WTC11 (cell line): ENCODE measurements at places on chromosomes 2 and 18.

GRCh38 chr2:11856095-11856494 lies 109.7 kb downstream of the LPIN1 start:
- no peak for DNase-seq

DNA sequence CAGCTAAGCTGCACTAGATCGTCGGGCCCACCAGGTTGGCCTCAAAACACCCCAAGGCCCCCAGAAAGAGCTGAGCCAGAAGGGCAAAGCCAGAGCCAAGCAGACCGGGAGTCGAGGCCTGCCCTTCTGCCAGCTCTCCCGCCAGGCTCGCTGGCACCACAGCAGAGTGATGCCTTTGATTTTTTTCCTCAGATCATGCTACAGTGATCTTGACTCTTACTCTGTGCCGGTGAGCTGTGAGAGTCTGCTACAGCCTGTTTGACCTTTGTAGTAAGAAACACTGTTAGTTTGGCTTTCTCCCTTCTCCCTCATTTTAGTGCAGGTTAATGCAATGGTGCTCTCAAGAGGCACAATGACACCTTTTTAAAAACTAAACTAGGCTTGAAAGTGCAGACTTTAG lies 97.8 kb downstream of the ESCO1 start:
- no peak for DNase-seq

- peak; percentile 74 for DNase-seq
Observed at GRCh38 chr18:13800505-13801259, 23.3 kb upstream of the MC5R start.

DNA sequence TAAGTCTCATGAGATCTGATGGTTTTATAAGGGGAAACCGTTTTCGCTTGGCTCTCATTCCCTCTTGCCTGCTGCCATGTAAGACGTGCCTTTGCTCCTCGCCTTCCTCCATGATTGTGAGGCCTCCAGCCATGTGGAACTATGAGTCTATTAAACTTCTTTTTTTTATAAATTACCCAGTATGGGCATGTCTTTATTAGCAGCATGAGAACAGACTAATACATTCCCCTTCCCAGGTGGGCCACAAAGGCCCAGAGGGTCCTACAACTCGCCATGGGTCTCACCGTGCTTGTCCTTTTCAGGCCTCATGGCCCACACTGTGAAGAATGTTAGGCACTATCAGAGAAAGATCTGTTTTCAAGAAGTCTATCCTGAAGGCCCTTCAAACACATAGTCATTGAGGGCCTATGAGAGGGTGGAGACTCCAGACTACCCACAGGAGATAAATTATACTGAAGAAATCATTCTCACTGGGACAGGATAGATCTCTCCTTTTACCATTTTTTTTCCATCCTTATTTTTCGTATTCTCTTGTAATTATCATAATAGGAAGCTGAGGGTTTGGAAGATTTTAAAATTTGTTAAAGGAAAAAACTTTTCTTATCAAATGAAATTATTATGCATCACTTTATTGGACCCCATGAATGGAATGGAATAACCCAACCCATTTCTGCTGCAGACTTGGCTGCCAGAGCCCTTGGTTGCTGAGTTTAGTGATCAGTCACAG lies 91.0 kb upstream of the MSH2 start:
- DNase-seq: no peak

GRCh38 chr2:8594731-8595427 lies 87.0 kb upstream of the ID2 start:
- no peak for DNase-seq

DNA sequence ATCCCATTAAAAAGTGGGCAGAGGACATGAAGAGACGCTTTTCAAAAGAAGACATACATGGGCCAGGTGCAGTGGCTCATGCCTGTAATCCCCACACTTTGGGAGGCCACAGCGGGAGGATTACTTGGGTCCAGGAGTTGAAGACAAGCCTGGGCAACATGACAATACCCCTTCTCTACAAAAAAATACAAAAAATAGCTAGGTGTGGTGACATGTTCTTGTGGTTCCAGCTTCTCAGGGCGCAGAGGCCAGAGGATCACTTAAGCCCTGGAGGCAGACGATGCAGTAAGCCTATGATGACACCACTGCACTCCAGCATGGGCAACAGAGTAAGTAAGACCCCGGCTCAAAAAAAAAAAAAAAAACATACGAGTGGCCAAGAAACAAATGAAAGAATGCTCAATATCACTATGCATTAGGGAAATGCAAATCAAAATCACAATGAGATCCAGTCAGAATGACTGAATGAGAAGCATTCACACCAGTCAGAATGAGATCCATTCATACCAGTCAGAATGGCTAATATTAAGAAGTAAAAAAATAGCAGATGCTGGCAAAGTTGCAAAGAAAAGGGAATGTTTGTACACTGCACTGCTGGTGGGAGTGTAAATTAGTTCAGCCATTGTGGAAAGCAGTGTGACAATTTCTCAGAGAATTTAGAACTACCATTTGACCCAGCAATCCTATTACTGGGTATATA lies 550.2 kb upstream of the SLC39A10 start:
- DNase-seq: no peak

- no peak for DNase-seq
Observed at GRCh38 chr2:49943944-49944778, 789.8 kb upstream of the FSHR start.

DNA sequence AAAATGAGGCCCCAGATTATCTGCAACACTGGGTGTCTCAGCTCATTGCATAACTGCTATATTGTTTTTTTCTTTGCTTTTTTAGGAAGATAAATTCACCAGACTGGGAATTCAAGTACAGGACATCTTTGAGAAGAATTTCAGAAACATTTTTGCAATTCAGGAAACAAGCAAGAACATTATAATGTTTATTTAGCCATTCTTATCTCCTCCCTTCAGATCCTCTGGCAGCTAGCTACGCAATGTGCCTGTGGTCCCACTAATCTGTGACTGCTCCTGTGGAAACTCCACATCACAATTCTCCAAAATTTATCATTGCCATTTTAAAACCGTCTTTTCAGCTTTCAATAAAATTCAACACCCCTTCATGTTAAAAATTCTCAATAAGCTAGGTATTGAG lies 126.8 kb downstream of the SP100 start:
- no peak for DNase-seq

GRCh38 chr18:58455314-58456188 lies 173.3 kb downstream of the ALPK2 start:
- DNase-seq: no peak

DNA sequence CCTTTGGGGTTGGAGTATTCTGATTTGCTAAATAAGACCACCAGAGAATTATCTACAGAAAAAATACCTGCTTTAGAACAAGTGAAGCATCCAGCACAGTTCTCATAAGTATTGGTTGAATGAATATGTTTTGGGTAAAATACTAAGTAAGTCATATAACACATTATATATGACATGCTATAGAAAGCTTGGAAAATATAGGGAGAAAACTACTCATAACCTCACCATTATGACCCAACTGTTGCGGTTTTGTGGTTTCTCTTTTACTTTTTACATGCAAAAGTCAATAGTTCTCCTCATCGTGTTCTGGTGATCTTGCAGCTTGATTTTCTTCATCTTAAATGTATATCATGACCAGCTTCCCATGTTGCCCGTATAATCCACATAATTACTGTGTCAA lies 66.2 kb downstream of the DIPK1C start:
- DNase-seq: no peak

GRCh38 chr18:35747894-35748472 lies 166.4 kb downstream of the GALNT1 start:
- DNase-seq: no peak

DNA sequence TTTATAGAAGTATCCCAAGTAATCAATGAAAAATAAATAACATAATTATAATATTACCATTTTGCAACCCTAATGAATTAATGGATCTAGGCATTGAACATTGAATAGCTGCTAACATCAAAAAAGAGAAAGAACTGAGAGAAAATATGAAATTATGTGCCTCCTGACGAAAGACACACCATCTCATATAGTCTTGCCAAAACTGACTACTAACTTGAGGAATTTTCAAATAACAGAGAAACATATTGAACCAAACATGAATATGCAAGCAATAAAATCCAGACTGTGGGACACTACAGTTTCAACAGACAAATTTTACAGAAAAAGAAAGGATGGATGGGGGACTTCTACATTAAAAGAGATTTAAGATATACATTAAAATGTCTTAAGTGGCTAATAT lies 165.7 kb downstream of the WDPCP start:
- no peak for DNase-seq

DNA sequence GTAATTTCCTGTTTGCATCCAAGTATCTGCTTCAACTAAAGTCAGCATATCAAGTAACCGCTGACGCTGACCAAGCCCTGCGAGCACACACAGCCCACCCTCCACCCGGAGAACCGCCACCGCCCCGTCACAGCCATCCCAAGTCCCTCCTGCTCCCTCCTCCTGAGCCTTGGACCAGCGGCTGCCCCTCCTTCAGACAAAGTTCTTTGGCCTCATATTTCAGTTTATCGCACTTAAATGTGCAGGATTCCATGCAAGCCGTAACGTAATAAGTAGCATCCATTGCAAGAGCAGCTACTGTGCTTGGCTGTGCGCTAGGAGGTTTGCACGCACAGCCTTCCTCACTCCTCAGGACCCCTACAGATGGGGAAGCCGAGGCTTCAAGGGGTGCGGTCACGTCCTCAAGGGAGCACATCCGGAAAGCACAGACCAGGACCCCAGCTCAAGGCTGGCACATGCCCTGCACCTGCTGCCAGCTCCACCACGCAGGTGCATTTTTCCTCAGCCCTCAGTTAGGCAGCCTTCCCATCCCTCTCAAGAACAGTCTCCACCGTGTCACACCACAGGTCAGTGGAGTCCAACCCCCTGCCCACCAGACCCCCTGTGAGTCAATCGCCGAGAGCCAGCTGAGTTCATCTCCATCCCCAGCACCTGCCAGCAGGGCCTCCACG lies 17.1 kb downstream of the PXDN start:
- DNase-seq: no peak

GRCh38 chr2:141598982-141599381 lies 531.8 kb downstream of the LRP1B start:
- DNase-seq: no peak

- DNase-seq: no peak
Observed at GRCh38 chr2:66536997-66537396, 102.1 kb downstream of the MEIS1 start.

- no peak for DNase-seq
Observed at GRCh38 chr2:53632714-53633113, 134.9 kb upstream of the CHAC2 start.

- no peak for DNase-seq
Observed at GRCh38 chr2:68115965-68116364, 41.7 kb upstream of the PNO1 start.

DNA sequence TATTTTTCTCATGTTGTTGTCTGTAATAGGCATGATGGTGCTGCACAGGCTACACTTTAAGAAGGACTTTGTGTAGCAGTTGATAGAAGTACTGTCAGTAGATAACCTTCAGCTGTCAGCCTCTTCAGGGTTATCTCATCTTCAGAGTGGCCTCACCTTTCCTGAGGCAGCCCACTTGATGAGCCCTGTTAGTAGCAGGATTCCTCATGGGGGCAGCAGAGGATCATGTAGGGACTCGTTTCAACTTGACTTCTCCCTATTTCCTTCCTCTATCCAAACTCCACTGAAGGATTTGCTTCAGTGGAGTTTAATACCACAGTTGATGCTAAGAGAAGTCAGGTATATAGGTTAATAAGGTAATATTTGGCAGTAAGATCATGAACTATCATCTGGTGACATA lies 530.3 kb upstream of the FSIP2 start:
- DNase-seq: peak; percentile 73
